ENCODE measurements at places on chromosomes 13 and 19.

DNA sequence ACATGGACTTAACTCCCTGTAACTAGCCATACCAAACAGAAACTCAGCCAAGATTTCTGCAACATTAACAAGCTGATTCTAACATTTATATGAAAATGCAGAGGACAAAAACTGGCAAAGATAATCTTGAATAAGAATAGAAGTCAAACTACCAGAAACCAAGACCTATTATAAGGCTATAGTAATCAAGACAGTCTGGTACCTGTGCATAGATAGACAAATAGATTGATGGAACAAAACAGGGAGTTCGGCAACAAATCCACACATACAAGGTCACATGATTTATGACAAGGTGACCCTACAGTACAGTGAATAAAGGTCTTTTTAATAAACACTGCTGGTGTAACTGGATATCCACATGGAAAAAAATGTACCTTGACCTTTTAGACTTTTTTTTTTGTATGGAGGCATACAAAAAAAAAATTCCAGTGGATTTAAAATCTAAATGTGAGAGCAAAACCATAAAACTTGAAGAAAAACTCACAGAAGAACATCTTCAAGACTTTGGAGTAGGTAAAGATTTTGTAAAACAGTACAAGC lies 2.9 kb upstream of the RFC3 start:
- no peak for DNase-seq

- DNase-seq, result no peak
Observed at GRCh38 chr13:28719227-28720055, 671 bp upstream of the SLC46A3 start.

DNA sequence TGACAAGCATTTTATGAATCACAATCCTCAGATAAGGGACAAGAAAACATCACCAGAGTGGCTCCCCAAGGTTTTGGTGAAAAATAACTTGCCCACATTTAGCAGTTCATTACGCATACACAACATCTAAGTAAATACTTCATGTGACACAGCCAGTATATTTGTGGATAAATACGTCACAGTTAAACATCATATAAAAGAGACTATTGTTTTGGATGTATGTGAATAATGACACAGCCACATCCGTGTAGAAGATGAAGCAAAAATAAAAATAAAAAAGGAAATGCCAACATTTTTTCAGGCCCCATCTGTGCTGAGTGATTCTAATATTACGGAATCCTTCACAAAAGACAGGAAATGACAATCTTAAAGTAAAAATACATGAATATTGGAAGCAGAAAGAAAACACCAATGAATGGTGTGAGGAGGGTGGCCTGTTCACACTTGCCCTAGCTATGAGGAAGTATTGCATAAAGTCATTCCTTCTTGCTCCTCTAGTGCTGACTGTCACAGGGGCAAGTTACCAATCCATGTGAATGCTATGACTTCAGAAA lies 457.1 kb downstream of the KLF12 start:
- no peak for DNase-seq

DNA sequence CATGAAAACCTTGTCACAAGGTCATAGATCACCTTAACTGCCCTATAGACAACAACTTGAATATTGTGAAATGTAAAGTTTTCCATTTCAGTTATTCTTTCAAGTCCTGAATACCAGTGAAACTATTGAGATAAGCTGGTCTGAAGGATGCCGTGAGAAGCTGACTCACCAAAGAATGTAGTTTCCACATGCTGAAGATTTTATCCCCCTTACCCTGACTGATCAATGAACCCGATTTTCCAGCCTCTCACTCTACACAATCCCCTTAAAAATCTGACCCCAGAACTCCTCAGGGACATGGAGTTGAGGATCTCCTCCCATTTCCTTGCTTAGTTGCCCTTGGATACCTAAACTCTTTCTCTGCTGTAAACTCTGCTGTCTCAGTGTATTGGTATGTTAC lies 67.5 kb downstream of the POSTN start:
- no peak for DNase-seq

DNA sequence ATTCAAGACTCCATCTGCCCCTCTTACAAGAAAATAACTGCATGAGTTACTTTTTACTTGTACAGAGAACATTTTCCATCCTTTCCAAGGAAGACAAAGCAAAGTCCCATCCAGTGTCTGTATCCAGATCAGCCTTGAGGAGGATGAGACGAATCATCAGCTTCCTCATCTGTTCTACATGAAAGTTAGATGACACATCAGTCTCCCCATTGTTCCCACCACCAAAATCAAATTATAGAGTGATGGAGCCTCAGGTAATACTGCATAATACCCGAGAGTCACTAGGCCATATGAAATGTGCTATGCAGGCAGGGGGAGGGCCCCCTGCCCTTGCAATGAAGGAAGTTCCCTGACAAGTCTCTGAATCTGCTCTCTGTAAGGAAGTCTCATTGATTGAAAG lies 1244.6 kb upstream of the SLC10A2 start:
- no peak for DNase-seq

DNA sequence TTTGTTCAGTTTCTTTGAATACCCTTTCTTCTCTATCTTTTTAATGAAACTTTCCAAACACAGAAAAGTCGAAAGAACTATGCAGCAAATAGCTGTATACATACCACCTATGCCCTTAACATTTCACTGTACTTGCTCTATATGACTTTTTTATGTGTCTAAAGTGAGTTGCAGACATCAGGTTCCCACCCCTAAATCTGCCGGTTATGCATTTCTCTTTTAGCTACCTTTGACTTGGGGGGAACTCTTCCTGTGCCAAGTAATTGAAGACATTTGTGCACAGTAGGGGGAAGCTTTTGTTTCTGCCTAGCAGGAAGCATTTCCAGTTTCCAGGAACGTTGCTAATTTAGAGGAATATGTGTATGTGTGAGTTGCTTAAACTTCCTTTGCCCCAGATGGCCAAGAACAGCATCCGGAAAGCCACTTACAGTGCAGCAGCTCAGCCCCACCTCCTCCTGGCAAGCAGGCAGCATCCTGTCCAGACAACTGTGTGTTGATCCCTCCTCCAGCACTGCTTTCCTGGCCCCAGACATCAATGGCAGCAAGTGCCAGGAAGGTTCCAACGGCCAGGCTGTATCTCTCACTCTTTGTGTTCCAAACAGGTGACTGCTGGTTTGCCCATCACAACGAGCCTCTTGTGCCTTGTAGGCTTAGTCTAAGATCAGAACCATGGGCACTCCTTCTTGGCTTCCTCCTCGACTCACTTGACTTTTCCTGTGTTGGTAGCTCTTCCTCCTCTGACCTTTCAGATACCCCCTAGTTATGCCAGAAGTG lies 14.7 kb upstream of the GRAMD1A start:
- no peak for DNase-seq

DNA sequence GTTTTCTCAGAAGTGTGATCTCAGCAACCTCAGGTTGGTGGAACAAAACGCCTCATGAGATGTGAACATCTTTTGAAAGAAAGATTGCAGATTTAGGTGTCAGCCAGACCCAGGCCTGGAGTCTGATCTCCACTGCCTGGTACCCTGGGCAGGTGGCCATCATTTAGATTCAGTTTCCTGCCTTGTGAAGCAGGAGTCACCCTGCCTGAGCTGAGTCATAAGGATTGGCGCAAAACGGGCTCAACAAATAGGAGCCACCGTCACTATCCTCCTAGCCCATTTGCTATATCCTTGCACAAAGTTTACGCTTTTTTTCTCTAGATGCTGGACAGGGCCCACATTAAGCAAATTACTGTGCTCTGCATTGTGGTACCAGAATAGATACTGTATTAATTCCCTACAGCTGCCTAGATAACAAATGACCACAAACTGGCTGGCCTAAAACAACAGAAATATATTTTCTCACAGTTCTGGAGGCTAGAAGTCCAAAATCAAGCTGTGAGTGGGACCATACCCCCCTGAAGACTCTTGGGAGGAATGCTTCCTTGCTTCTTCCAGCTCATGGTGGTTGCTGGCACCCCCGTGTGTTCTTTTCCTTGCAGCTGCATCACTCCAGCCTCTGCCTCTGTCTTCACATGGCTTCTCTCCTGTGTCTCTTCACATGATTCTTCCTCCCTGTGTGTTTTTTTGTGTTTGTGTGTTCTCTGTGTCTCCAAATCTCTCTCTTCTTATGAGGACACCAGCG lies 38.2 kb downstream of the TNFSF11 start:
- DNase-seq, result no peak

GRCh38 chr19:44856421-44857083 lies 10.5 kb downstream of the NECTIN2 start:
- DNase-seq, result no peak

DNA sequence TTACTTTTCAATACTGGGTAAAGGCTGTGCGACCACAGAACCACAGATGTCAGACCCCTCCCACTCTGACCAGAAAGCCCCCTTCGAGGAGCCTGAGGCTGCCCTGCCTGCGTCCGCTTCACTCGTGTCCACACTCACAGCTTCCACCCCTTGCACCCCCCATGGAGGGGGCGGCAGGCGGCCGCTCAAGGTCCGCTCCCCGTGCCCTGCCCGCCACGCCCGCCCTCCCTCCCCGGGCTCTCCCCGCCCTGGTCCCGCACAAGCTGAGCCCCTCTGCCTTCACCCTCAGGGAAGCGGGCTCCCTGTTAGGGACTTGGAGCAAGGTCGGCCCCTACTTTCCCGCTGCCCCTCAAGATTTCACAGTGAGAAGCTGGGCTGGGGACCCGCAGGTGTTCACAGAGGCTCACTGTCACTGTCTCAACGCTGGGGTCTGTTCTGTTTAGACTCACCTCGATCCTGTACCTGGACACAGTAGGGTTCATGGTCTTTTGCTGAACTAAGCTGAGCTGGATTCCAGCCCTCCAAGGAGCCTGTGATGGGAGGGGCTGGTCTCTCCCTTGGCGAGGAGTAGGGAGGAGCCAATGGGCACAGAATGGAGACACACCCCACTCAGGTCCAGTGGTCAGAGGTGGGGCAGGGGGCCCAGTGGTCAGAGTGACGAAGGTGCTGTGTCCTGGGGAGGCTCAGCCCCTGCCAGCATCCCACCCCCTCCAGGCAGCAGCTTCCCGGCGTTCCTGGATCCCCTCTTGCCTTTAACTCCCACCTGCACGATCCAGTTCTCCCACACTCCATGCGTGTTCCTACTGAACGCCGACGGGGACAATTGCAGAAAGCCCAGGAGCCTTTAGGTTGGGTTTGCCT lies 69.5 kb downstream of the SPACA7 start:
- no peak for DNase-seq
